Neuronal stem cell (in vitro differentiated cells): ENCODE measurements at places on chromosomes 6 and 20.
A peak's percentile ranks its signal among the peaks of the same experiment; 100 is the strongest.

DNA sequence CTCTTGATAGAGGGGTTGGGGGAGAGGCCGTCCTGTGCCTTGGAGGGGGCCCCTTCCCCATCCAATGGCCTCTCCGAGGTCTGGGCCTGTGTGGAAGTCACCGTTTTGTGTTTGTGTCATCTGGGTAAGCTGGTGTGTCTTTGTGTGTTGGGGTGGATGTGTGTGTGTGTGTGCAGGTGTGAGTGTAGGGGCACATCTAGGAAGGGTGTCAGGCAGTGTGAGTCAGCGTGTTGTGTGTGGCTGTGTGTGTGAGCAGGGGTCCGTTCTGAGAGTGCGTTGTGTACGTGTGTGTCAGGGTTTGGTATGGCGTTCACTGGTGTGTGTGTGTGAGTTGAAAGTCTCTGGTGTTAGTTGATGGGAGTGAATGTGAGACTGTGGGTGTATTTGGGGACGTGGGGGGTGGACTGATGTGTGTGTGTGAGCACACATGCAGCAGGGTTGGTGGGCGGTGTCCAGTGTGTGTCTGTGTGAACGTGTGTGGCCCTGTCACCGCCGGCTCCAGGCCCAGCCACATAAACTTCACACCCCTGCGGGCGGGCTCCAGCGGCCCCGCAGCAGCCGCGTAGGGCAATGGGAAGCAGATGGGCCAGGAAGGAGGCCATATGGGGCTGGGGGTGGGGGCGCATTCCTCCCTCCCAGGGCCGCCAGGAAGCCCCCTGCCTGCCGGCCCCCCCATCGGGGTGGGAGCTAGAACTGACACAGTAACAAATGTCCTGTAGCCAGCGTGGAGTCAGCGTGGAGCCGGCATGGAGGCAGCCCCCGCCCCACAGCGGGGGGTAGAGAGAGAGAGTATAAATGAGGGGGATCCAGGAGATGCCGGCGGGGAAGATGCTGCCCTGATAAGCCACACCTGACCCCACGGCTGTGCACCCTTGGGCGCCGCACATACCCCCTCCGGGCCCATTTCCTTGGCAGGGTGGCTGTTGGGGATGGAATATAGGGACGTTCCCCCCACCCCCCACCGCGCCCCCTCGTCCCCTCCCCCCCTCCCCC lies 32.1 kb downstream of the SNAI1 start:
- peak overlapping the region; percentile 7 for H3K4me3 ChIP-seq
- H3K27ac ChIP-seq = no peak overlapping the region
- DNase-seq = no peak
- peaks cover 15% of the 10 kb centered on the region for H3K4me1 ChIP-seq

- peaks cover 21% of the 10 kb centered on the region for H3K4me1 ChIP-seq
- peak overlapping the region; percentile 30 for H3K27ac ChIP-seq
- no peak overlapping the region for H3K4me3 ChIP-seq
- DNase-seq = no peak
- H3K27me3 ChIP-seq = no peaks in the 10 kb centered on the region
- peaks cover 29% of the 10 kb centered on the region for H3K36me3 ChIP-seq
These were observed 34.0 kb upstream of the VSTM2L start for GRCh38 chr20:37868851-37869333.

- H3K27ac ChIP-seq = no peak within 1 kb of the TSS
- H3K36me3 ChIP-seq = no peaks in the 10 kb centered on the region
- DNase-seq = peak; percentile 53
- H3K4me3 ChIP-seq = peak within 1 kb of the TSS; percentile 60
- H3K4me1 ChIP-seq = no peaks in the 10 kb centered on the region
These were observed at the start of gene TGM2 for GRCh38 chr20:38165089-38165965. TSS of gene TGM2 (minus strand) at chr20:38165270. CDS start at chr20:38165198, 72 bp downstream.

DNA sequence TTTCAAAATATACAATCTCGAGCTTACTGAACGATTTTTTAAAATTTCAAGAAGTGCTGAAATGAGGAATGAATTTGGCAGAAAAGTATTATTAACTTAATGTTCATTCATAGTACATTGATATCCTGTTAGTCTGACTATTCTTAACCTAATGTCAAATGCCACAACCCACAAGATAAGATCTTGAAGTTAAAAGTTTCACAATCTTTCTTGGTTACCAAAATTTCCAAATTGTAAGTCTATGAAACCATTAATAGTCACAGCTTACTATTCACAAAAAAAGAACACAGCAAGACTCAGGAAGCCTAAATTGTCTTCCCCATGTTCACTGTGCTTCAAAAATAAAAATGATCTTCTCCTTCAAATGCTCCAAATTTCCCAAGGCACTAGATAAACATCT lies 71.3 kb downstream of the HACE1 start:
- peaks cover 2% of the 10 kb centered on the region for H3K36me3 ChIP-seq
- H3K4me3 ChIP-seq = no peak overlapping the region
- DNase-seq = no peak
- H3K27ac ChIP-seq = no peak overlapping the region

GRCh38 chr6:57075092-57075491 lies 14.9 kb upstream of the ZNF451 start:
- no peak overlapping the region for H3K27ac ChIP-seq
- no peak overlapping the region for H3K4me3 ChIP-seq
- no peaks in the 10 kb centered on the region for H3K27me3 ChIP-seq
- H3K36me3 ChIP-seq = peaks cover 9% of the 10 kb centered on the region
- DNase-seq = no peak

GRCh38 chr6:148332088-148332487 lies 10.6 kb upstream of the SASH1 start:
- H3K36me3 ChIP-seq = no peaks in the 10 kb centered on the region
- DNase-seq = no peak
- H3K4me3 ChIP-seq = no peak overlapping the region
- H3K4me1 ChIP-seq = no peaks in the 10 kb centered on the region
- no peaks in the 10 kb centered on the region for H3K27me3 ChIP-seq

- no peak overlapping the region for H3K27ac ChIP-seq
- peaks cover 19% of the 10 kb centered on the region for H3K4me1 ChIP-seq
- DNase-seq = no peak
- no peaks in the 10 kb centered on the region for H3K36me3 ChIP-seq
- H3K4me3 ChIP-seq = no peak overlapping the region
These were observed 22.7 kb upstream of the MLN start for GRCh38 chr6:33826537-33826936.

DNA sequence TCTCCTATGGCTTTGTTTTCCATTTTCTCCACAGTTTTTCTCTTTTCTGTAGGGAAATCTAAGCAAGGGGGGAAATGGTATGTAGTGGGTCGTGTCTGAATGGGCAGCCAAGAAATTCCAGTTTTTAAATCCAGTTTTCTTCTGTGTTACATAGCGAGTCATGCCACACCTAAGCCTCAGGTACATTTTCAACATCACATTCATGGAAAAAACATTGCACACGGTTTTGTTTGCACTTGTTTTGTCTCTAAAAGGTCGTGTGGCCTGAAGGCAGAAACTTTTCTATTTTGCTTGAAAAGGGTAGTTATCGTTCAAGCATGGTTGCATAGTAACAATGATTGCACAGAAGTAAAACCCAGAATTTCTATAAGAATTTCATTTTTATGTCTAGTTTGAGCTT lies 70.5 kb downstream of the MOXD1 start:
- peaks cover 1% of the 10 kb centered on the region for H3K4me1 ChIP-seq
- DNase-seq = no peak
- no peaks in the 10 kb centered on the region for H3K27me3 ChIP-seq
- H3K36me3 ChIP-seq = no peaks in the 10 kb centered on the region

DNA sequence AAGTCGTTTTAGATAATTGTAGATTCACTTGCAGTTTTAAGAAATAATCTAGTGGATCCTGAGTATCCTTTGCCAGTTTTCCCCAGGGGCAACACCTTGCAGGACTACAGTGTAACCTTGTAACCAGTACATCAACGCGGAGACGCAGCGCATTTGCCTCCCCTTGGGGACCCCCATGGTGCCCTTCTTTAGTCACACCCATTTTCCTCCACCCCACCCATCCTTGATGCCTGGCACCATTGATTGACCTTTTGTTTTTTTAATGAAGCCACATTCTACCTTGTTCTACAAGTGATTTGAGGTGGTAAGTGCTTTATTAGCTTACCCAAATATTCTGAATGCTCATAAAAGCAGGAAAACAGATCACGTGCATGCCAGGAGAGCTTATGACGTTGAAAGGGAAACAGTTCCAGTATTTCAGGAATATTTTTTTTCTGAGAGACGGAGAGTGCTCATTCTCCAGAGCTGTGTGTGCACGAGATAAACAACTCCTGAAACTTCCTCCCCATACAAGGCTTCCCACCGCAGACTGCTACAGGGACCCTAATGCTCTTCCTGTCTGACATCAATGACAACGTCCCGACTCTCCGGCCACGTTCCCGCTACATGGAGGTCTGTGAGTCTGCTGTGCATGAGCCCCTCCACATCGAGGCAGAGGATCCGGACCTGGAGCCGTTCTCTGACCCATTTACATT lies 35.7 kb downstream of the CDH26 start:
- H3K27me3 ChIP-seq = peaks cover 10% of the 10 kb centered on the region
- no peaks in the 10 kb centered on the region for H3K36me3 ChIP-seq
- H3K4me1 ChIP-seq = peaks cover 3% of the 10 kb centered on the region
- H3K4me3 ChIP-seq = no peak overlapping the region
- DNase-seq = no peak

DNA sequence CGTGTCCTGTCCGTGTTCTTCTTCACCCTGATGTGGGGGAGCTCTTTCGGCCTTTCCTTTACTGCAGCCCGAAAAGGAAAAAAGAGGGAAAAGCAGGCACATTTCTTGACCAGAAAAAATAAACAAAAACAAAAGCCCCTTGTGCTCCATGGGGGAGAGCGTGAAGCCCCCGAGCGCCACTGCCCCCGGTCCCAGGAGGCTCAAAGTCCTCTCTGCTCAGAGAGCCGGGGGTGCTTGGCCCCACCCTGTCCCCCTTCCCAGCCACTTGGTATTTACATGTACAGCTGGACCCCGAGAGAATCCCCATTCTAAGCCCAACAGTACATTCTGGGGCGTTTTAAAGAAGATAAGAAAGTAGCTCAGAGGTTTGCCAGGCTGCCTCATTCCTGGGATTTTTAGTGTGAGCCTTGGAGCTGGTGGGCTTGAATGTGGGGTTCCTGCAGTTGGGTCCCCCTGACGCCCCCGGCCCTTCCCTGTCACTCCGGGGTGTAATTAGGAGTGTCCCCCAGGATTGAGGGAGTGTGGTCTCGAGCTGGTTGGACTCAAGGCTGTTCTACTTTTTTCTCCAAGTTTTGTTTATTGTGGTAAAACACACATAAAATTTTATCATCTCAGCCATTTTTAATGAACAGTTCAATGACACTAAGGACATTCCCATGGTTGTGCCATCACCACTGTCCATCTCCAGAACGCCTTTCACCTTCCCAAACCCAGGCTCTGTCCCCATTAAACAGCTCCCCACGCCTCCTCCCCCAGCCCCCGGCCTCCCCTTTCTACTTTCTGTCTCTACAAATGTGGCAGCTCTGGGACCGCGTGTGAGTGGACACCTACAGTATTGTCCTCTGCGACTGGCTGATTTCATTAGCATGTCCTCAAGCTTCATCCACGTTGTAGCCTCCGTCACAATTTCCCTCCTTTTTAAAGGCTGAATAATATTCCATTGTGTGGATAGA lies 55.7 kb upstream of the BHLHE23 start:
- peaks cover 33% of the 10 kb centered on the region for H3K27me3 ChIP-seq
- H3K36me3 ChIP-seq = no peaks in the 10 kb centered on the region
- DNase-seq = no peak
- H3K4me1 ChIP-seq = peaks cover 8% of the 10 kb centered on the region
- H3K4me3 ChIP-seq = no peak overlapping the region
- H3K27ac ChIP-seq = no peak overlapping the region

DNA sequence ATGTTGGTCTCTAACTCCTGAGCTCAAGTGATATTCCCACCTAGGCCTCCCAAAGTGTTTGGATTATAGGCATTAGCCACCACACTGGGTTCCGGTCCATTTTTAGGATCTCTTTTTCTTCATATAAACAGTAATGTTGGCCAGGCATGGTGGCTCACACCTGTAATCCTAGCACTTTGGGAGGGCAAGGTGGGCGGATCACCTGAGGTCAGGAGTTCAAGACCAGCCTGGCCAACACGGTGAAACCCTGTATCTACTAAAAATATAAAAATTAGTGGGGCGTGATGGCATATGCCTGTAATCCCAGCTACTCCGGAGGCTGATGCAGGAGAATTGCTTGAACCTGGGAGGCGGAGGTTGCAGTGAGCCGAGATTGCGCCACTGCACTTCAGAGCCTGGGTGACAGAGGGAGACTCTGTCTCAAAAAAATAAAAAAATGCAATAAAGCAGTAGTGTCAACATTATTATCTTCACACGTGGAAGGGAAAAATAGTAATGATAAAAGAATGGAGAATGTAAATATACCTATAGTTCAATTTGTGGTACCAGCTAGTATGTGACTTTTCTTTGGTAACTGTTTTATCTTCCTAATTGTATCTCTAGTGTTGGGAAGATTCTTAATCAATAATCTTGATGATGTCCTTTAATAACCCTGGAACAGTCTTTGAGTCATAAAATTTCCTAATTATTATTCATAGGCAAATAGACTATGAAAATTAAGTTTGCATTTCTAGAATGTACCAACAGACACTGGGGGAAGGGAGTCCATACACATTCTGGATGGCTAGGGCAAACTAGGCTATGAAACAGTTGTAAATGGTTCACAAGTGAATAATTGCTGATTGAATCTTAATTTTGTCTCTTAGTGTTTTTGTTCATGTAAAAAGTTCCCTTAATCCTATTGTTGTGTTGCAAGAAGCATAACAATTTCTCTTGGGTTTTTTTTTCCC lies 3.6 kb downstream of the PARD6B start:
- no peak overlapping the region for H3K27ac ChIP-seq
- H3K4me1 ChIP-seq = peaks cover 15% of the 10 kb centered on the region
- no peaks in the 10 kb centered on the region for H3K36me3 ChIP-seq
- no peak for DNase-seq
- no peaks in the 10 kb centered on the region for H3K27me3 ChIP-seq

DNA sequence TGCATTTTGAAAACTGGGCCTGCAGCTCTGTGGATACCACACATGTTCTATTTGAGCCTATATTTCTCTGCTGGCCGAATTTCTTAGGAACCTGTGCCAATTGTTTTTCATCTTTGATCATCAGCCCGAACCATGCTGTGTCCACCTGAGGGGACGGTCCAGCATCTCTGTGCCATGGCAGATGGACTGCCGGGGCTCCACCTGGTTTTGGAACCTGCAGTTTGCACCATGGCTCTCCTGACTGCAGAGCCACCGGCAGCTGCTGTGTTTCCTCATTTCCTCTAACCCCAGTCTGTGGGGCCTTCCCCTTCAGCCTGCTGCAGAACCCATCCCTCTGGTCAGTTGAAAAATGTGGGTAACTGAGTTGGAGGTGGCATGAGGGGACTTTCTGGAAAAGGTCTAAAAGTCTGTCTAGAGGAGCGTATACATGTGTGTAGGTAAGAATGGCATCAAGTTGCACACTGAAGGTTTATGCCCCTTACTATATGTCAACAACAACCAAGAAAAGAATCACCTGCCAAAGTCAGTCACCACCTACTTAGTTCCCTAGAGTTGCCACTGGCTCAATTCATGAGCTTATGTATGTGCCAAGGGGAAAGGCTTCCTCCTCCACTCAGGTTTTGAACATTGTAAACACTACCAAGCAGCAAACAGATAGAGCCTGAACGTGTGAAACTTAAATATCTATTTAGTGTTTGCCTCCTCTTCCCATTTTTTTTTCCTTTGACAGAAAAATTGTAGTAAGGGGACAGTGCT lies 548.2 kb downstream of the PRKN start:
- no peak overlapping the region for H3K27ac ChIP-seq
- peaks cover 9% of the 10 kb centered on the region for H3K4me1 ChIP-seq
- DNase-seq = no peak
- no peaks in the 10 kb centered on the region for H3K36me3 ChIP-seq
